Activated CD4-positive, alpha-beta T cell treated with anti-CD3 and anti-CD28 coated beads, Interleukin-2, amount 50 U/mL, for 1 hour (primary cell): ENCODE measurements at places on chromosomes 2 and 18.

DNA sequence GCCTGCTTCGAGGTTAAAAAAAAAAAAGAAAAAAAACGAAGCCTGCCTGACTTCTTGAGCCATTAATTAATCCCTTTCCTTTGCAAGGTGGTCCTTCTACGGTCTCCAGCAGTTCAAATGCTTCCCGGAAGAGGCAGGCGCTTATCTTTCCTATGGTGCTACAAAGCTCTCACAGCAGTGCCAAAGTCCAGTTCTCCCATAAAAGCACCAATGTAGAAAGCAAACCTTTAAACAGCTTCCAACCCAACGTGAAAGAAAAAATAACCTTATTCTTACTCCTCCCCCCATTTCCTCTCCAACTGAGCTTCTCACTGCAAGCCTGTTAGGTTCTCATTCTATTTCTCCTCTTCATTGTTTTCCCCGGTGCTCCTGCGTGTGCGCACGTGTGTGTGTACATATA is 317.4 kb upstream of the SOX11 start:
- DNase-seq, result no peak

GRCh38 chr2:74584088-74584645 is 29.6 kb downstream of the DOK1 start:
- no peak for DNase-seq

DNA sequence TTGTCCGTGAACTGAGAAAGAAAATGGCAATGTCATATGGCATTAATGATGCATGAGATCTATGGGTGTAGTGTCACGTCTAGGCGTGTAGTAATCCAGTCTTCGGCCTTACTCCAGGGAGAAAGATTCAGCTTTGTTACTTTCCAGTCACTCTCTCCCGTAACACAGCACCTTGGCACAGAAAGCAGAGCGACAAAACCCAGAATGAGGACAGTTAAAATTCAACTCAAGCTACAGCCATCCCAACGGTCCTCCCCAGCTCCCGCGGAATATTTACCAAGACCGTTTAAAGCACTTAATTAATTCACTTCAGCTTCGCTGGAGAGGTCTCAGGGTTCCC is 797 bp upstream of the CRIM1 start:
- no peak for DNase-seq

DNA sequence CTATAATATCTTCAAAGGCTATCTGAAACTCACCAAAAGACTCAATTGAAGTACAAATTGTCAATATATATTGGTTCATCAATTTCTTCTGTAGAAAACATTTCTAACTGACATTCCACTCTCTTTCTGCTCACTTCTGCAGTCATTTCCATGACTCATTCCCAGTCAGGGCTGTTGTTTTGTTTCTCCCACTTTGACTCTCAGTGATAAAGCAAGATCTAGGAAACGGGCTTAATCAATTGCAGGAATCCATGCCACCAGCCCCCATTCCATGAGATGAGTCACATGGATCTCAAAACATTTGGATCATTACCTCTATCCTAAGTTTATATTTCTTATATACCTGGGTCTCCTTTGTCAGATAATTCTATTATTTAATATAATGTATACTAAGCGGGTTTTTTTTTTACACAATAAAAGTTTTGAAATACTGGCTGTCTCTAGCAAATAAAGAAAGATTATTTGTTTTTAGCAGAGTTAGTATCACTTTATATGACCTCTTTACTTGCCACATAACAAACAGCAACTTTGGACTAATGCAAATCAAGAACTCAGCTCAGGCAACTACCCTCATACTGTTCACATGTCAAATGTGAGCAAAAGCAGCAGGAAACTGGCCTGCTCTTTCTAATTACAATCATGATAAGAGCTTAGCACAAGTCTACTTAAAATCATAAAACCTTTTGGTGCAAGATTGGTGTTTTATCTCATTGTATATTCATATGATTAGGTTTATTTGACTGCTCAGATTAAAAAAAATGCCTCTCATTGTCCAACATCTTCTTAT is 251.1 kb upstream of the PIK3C3 start:
- no peak for DNase-seq

GRCh38 chr2:83253848-83254247 is 1205.2 kb downstream of the SUCLG1 start:
- DNase-seq, result no peak

- no peak for DNase-seq
These were observed 197.9 kb downstream of the SH3BP4 start for GRCh38 chr2:235149736-235150135.

DNA sequence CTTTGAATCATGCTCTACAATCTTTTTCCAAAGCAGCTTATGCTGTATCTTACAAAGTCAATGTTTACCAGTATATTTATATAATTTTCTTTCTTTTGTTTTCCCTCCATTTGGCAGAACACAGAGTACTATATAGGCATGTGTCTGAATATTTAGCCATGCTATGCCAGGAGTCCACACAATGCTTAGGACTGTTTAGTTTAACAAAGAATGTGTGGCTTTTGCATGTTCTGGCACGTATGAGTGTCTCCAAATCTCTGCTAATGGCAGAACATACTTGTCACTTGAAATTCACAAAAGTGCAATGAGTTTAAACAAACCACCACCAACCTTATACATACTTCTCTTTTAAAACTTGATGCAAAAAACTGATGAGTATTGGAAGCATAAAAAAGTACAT is 268.0 kb downstream of the NR4A2 start:
- DNase-seq, result no peak

DNA sequence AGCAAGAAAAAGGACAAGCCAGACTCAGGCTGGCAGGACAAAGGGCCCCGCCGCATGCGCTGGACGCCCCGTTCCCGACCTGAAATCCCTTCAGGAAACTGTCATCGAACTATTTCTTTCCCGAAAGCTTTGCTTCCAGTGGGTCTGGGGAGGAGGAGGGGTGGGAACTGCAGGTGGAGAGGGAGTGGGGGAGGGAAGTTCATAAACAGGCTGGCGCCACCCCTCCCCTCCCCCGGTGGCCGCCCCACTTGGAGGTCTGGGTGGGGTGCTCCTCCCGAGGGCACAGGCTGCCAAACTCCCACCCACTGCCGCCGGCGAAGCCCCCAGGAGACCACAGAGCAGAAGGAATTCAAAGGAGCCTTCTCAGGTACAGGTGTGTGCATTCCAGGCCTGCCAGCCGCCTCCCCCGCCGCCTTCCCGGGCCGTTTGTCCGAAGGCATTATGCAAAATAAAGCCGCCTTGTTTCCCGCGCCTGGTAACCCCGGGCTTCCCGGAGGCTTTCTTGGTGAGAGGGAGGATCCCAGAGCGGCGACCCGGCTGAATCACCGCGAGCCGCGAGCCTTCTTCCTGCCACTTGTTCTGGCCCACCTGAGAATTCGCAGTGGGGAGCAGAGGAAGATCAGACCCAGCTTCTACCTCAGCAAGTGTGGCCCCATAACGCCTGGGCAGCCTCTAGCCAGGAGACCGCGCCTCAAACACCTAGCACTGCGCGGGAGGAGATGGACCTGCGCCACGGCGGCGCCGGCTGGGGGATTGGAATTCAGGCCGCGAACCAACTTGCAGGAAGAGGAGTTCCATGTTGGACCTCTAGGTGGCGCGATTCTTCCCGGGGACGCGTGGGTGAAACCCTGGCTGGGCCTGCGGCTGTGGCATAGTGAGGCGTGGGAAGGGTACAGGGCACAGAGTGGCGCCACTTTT is 101.9 kb downstream of the FOXI3 start:
- peak; percentile 69 for DNase-seq

- DNase-seq, result no peak
These were observed 42.5 kb downstream of the MYO7B start for GRCh38 chr2:127577973-127578372.

DNA sequence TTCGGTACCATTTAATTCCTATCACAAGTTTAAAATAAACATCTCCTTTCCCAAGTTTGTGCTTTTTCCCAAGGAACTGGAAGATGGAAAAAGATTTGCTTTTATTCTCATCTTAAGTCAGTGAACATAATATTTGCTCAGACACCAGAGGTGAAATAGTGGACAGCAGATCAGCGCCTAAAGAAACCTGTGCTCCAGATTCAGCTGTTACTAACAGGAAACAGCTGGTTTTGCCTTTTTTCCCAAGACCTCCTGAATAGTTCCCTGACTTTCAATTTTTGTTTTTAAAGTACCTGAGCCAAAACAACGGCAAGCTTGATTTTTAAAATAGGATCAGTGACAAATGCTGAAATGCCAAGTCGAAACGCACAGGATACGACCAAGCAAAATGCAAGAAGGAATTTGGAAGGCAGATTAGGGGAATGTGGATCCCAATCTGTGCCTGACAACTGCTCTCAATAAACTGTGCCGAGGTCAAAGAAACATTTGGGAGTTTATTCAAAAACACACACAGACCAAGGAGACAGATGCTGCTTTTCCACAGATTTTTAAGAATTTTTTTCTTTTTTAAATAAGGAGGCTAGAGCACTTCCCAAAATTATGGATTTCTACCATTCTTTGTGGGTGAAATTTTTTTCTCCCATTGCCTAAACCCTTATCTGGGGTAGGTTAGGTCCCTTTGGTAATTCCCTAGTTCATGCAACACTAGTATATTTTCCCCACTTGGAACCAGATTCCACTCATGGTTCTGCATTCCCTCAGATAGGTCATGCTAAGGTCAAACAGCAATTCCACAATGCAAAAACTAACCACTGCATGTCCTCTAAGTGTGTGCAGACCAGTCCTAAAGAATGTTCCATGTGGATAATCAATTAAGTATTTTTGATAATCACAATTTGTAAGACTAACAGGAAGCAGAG is 121.5 kb upstream of the PDE1A start:
- DNase-seq, result no peak

DNA sequence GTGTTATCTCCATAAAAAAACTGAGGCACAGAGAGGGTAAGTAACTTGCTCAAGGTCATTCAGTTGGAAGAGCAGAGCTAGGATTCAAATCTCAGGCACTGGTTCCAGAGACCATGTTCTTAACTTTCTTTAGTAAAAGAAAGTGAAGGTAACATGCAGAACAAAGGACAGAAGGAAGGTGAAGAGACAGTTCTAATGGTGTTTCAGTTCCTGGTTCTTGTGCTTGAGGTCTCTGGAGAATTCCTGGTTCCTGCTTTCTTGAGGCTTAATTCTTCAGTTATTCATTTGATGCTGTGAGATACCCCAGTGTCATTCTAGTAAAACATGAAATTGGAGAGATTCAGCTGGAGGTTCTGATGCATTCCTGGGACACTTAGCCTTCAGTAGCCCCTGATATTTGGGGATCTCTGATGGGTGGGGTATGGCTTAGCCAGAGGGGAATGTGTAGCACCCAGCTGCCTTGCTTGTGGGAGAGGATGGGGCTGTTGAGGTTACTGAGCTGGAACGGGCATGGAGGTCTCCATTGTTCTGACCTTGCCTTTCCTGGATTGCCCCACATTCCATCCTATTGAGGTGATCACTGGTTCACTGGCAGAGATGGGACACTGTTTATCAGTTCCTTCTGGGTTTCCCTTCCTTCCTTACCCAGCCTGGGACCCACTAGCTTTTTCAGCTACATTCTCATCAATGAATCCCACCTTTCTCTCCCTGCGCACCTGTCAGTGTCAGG is 46.8 kb downstream of the SEMA4F start:
- no peak for DNase-seq

DNA sequence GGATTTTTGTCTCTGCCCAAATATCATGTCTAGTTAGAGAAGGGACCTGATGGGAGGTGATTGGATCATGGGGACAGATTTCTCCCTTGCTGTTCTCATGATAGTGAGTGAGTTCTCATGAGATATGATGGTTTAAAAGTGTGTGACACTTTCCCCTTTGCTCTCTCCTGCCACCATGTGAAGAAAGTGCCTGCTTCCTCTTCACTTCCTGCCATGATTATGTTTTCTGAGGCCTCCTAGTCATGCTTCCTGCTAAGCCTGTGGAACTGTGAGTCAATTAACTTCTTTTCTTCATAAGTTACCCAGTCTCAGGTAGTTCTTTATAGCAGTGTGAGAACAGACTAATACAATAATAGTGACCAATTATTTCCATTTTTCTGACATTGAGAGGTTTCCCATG is 167.3 kb upstream of the CYRIA start:
- DNase-seq, result no peak

GRCh38 chr2:88683160-88684021 is 8.1 kb upstream of the RPIA start:
- no peak for DNase-seq

DNA sequence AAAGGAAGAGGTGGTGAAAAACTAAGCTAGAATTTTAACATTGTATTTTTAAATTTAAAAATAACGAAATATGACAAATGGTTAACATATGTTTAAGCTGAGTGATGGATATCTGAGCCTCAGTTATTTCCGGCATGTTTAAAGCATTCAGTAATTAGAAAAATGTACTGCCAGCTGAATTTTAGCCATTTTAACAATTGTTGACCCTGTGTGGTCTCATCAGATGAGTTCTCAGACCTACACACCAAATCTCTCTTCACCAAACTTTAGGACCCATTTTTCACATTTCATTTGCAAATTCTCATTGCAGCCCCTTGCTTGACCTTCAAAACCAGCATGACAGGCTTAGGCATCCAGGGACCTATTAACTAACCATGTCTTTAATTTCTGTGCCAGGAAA is 91.5 kb upstream of the RGPD4 start:
- DNase-seq, result no peak

DNA sequence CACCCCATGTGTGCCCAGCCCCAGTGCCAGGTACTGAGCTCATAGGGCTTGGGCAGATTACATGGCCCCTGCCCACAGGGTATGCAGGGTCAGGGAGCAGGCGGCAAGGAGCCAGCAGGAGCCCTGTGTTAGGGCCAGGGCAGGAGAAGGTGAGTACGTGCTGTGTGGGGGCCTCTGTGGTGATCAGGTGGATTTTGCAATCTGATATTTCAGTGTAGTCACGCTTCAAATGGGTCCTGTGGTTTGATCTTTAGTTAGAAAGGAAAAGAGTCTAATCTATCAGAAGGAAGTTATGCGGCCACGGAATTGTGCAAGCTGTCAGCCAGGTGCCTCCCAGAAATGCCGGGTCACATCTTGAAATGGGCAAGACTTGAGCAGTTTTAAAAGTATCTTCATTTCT is 13.9 kb downstream of the UBE2F start:
- no peak for DNase-seq

DNA sequence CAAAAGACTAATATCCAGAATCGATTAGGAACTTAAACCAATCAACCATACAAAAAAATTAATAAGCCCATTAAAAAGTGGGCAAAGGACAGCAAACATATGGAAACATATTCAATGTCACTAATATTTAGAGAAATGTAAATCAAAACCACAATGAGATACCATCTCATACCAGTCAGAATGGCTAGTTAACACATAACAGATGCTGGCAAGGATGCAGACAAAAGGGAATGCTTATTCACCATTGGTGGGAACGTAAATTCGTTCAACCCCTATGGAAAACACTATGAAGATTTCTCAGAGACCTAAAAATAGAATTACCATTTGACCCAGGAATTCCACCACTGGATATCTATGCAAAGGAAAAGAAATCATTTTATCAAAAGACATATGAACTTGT is 468.2 kb upstream of the ST6GAL2 start:
- DNase-seq, result no peak

GRCh38 chr2:16349811-16350210 is 315.8 kb downstream of the CYRIA start:
- DNase-seq, result no peak

GRCh38 chr2:226932443-226932842 is 96.6 kb downstream of the RHBDD1 start:
- DNase-seq, result no peak
